ENCODE measurements at places on chromosomes 6 and 20.

GRCh38 chr20:44587035-44587980, 4.9 kb downstream of the PKIG start:
- DNase-seq, result no peak

DNA sequence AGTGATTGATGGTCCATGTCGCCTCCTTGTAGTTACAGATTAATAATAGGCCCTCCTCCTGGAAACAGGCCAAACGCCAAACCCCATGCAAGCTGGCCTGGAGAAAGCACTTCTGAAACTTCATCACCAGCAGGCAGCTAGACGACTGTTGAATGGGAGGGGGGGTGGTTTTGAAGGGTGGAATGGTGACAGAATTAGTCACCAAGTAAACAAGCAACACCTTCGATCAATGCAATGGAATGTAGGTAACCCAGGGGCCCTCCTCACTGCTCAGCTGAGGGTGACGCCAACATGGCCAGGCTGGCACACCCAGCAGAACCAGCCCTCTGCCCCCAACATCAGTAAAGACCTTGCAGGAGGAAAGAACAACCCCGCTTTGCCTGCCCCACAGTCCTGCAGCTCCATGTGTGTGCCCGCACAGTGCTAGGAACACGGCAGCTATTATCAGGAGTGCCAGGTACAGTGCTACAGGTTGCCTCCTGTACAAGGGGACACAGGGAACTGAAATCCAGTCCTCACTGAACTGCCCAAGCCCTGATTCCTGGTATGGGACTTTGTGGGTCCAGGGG, 2.7 kb downstream of the BCAS1 start:
- no peak for DNase-seq

- no peak for DNase-seq
Observed at GRCh38 chr6:167652701-167653095, 174.0 kb upstream of the AFDN start.

DNA sequence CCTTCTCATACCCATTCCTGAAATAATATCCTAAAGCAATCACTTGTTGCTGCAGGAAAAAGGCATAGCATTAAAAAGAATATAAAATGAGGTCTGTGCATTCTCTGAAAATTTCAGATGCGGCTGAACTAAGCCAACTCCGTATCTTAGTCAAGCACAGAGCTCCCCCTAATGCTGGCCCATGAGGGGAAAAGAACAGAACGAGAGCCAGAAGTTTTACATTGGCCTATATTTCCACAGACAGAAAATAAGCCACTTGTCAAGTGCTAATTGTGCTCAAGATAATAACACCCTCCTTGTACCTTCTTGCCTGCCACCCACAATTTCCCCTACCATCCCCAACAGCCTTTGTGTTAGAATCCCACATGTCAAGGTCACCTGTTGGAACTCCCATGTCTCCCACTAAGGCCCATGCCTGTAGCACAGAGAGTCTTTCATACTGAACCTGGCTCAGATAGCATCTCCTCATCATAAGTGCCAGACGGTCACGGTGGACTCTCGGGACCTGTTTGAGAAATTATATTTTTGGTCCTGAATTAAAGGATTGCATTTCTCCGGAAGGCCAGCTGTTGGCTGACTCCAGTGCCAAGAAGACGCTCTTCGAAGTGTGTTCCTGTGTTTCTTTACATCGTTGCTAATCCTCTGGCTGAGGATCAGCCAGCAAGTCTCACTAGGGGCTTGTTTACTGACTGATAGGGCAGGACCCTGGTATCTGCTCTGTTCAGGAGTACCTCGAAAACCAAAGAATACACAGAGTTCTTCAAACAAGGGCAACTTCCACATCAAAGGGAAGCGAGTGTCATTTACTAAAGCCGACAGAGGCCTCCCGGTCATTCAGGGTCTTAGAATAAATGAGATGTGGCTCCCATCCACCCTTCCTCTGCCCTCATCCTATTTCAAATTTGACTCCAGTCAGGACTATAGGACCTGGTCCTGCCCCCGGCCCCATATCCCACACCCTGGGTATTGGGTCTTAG, 183.4 kb upstream of the FBXL4 start:
- DNase-seq, result no peak

DNA sequence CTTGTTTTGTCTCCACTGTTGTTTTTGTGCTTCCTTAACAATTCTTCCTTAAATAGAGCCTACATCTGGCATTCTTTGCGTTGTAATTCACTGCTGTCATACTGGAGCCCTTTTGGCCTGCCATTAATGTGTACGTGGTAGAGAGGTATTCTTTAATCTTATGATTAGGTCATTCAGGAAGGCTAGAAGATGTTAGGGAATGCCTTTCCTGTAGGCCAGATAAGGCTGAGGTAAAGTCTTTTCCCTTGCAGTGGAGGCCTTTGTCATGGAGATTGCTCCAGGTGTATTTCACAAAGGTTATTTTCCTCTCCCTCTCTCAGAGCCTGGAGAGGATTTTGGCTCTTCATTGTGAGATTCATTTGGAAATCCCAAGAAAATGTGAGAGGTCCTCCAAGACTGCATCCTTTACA, 146.9 kb downstream of the FUT9 start:
- DNase-seq, result no peak

GRCh38 chr6:51531623-51532022, 555.8 kb downstream of the PKHD1 start:
- DNase-seq, result no peak
